ENCODE measurements at places on chromosomes 7 and 10. TPM values are rescaled to one million over a fixed set of nuclear protein-coding genes. Genes with fewer than 3 reads are reported as not detected.

LOXL4 gene
- total RNA-seq: 52.6 TPM

SYT15 gene
- total RNA-seq: under 0.01 TPM

HOXA6 gene
- total RNA-seq: 3.6 TPM

FOXI2 gene
- not detected for total RNA-seq

PRKCQ gene
- 0.26 TPM for total RNA-seq

TRIM50 gene
- total RNA-seq: not detected

SLC35G1 gene
- total RNA-seq: 2.1 TPM

SLIT1 gene
- total RNA-seq: 0.17 TPM

ENO4 gene
- total RNA-seq: under 0.01 TPM

KNDC1 gene
- total RNA-seq: 0.50 TPM

SEMA4G gene
- total RNA-seq: 1.8 TPM

CFTR gene
- under 0.01 TPM for total RNA-seq

LRRTM3 gene
- not detected for total RNA-seq

UCN3 gene
- not detected for total RNA-seq

GRID2IP gene
- not detected for total RNA-seq

PPP1R9A gene
- total RNA-seq: 3.3 TPM

NRCAM gene
- 2.1 TPM for total RNA-seq

EN2 gene
- not detected for total RNA-seq

GDF2 gene
- total RNA-seq: not detected

ATG9B gene
- under 0.01 TPM for total RNA-seq

CALHM3 gene
- total RNA-seq: not detected

SPDYE16 gene
- 0.17 TPM for total RNA-seq

BUD31 gene
- total RNA-seq: 114 TPM

All from fibroblast of lung (primary cell).